Sigmoid colon (tissue), 7 donors: ENCODE measurements at places on chromosomes 6 and 20.

DNA sequence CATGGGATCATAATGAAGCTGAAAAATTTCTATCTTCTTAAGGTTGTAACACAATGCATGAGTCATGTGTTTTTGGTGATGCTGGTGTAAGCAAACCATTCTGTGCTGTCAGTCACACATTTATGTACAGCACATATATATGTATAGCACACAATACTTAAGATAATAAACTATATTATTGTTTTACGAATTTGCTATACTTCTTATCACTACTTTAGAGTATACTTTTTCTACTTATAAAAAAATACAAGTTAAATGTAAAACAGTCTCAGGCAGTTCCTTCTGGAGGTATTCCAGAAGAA, 920.1 kb upstream of the FLRT3 start:
- DNase-seq = no peak

- no peak for DNase-seq
Observed at GRCh38 chr6:138250053-138250452, 31.8 kb upstream of the PBOV1 start.

- no peak for DNase-seq
Observed at GRCh38 chr6:82408952-82409431, 45.4 kb downstream of the TPBG start.

DNA sequence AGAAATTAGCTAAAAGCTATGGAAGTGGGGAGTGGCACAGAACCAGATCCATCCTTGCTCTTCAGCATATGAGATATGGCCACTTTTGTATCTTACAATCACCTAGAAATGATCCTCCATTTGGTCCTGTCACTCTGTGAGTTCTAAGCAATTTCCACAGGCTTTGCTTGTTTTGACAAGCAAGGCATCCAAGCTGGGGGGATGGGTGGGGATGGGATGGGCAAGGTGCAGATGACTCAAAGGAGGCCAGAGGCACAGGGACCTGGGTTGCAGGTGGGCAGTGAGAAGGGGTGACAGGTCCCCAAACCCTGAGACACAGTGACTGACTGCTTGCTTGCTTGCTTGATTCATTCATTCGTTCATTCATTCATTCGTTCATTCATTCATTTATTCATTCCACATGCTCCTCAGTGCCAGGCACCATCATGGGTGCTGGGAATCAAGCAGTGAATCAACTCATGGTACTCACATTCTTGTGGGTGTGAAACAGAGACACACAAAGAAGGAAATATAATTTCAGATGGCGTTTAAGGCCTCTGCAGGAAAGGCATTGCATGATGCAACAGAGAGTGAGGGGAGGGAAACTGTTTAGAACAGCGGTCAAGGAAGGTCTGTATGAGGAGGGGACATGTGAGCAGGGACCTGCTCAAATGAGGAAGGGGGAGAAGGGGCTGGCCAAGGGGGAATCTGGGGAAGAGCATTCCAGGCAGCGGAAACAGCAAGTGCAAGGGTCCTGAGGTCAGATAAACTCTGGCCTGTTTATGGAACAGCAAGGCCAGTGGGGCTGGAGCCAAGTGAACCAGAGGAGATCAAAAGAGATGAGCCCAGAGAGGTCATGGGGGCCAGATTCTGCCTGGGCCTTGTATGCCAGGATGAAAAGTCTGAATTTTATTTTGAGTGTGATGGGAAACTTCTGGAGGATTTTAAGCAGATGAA, 3.4 kb downstream of the KCNB1 start:
- no peak for DNase-seq
